ENCODE measurements at places on chromosomes 6 and 20. TPM values are rescaled to one million over a fixed set of nuclear protein-coding genes. Genes with fewer than 3 reads are reported as not detected.

Gene CYP39A1
- total RNA-seq, result 0.18 TPM

Gene VSTM2L
- total RNA-seq, result 0.20 TPM

Gene MCCD1
- total RNA-seq, result not detected

Gene CTCFL
- not detected for total RNA-seq

Gene SERPINB6
- total RNA-seq, result 112 TPM

Gene PRSS16
- not detected for total RNA-seq

Gene SLC39A7
- total RNA-seq, result 131 TPM

Gene CLPSL2
- not detected for total RNA-seq

Gene RAMACL
- 2.4 TPM for total RNA-seq

Gene SLC22A16
- not detected for total RNA-seq

Gene PRKN
- 0.59 TPM for total RNA-seq

Gene GPX5
- total RNA-seq, result not detected

Gene ANKEF1
- 2.8 TPM for total RNA-seq

Gene NHSL1
- 15.4 TPM for total RNA-seq

Gene HSPA12B
- total RNA-seq, result 7.9 TPM

Gene STMND1
- not detected for total RNA-seq

Gene MYB
- total RNA-seq, result 0.13 TPM

Gene SAMD3
- not detected for total RNA-seq

Gene VGLL2
- total RNA-seq, result not detected

Gene BCLAF1
- total RNA-seq, result 112 TPM

Gene POLR1C
- total RNA-seq, result 47.5 TPM

Gene CALHM6
- 0.32 TPM for total RNA-seq

Gene CCR6
- not detected for total RNA-seq

Gene CLIC5
- 0.07 TPM for total RNA-seq

Gene HAO1
- 0.07 TPM for total RNA-seq

Gene FOXQ1
- total RNA-seq, result not detected

Gene KIF6
- total RNA-seq, result not detected

Gene PSORS1C1
- total RNA-seq, result 2.4 TPM

Gene C6orf132
- not detected for total RNA-seq

Gene HLA-DRA
- not detected for total RNA-seq

Gene ENPP4
- total RNA-seq, result 8.7 TPM

Gene DYNLT2
- total RNA-seq, result 0.85 TPM

Gene PRELID3B
- total RNA-seq, result 104 TPM
